Kidney glomerular epithelial cell (primary cell): ENCODE measurements at places on chromosomes 3 and 15.
A peak's percentile ranks its signal among the peaks of the same experiment; 100 is the strongest.

- DNase-seq, result no peak
These were observed 104.6 kb upstream of the STRIT1 start for GRCh38 chr3:155398046-155398445.

- peak; percentile 21 for DNase-seq
These were observed 14.7 kb downstream of the CHD2 start for GRCh38 chr15:92914768-92915221.

DNA sequence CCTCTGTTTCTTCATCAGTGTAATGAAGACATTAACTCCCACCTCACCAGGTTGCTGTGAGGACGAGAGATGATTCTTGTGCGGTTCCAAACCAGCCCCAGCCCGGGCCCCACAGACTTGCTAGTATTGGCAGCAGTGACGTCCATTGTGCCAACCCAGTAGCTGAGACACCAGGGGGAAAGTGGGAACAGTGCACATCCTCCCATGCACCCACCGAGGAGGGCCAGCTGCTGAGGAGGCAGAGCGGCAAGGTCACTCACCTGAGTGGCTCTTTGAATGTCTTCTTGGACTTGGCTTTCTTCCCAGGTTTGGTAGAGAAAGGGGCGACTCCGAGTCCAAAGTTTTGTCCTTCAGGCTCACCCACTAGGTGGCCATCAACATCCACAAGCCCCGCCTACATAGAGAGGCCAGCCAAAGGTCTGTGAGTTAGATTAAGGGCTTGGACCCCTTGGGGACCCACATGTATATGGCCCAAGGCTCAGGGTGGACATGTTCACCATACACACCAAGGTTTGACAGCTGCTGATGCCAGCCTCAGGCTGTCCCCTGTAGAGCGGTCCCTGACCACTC, 38.0 kb downstream of the KIF9 start:
- DNase-seq, result no peak

DNA sequence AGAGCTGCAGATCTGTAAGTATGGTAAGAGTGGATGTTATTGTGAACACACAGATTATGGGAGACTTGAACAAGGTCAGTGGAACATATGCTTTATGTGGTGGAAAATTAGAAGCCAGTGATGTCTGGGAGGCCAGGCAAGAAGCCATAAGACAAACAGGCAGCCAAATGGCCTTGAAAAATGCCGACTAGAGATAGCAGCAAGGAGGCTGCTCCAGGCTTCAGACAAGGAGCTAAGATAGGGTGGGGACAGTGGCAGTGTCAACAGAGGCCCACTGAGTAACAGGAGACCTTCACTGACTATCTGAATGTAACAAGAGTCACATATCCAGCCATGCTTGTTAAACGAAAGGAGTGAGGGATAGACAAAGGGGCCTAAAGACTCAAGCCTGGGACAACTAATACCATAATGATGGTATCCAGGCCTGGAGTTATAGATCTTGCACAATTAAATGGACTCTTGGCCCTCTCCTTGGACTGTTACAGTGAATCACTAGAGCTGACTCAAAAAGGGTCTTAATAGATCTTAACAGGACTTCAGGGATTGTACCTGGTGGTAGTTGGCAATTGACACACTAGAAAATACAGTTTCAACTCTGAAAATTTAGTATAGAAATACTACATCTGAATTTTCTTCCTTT, 50.6 kb downstream of the CFAP20DC start:
- no peak for DNase-seq

DNA sequence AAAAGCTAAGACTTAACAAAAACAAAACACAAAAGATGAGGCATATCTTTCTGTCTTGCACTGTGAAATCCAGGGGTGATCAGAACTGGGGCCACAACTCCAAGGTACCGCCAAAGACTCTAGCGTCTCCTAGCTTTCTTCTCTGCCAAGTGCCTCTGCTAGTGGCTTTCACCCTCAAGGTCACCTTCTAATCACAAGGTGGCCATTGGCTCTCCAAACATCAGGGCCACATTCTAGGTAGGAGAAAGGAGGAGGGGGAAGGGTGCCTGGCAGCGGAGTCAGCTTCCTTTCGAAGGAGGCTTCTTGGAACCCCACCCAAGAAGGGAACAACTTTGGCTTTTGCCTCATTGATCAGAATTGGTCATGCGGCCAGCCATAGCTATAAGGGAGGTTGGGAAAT, 168.8 kb upstream of the SMAD3 start:
- DNase-seq, result no peak

DNA sequence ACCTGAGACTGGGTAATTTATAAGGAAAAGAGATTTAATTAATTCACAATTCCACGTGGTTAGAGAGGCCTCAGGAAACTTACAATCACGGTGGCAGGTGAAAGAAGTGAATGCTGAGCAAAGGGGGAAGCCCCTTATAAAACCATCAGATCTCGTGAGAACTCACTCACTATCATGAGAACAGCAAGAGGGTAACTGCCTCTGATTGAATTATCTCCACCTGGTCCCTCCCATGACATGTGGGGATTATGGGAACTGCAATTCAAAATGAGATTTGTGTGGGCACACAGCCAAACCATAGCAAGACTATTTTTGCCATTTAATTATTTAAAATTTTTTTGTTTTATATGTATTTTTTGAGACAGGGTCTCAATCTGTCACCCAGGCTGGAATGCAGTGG, 27.0 kb upstream of the KCTD6 start:
- DNase-seq, result no peak

DNA sequence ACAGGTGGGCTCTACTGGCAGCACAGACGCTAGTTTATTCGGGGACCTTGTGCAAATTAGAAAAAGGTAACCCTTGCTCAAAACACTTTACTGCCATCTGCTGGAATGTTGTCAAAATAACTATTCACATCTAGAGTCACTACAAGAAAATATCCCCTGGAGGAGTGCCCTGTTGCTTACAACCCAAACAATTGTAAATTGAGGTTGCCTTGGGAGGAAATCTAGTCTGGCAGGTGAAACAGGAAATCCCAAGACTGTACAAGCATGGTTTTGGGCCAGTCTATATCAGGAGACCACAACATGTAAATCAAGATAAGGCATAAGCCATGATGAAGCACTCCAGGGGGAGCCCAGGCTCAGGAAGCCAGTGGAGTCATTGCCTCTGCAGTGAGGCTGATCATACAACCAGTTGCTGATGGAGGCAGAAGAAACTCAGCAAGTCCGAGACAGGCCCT, 136.8 kb upstream of the ACP3 start:
- DNase-seq, result peak; percentile 37

DNA sequence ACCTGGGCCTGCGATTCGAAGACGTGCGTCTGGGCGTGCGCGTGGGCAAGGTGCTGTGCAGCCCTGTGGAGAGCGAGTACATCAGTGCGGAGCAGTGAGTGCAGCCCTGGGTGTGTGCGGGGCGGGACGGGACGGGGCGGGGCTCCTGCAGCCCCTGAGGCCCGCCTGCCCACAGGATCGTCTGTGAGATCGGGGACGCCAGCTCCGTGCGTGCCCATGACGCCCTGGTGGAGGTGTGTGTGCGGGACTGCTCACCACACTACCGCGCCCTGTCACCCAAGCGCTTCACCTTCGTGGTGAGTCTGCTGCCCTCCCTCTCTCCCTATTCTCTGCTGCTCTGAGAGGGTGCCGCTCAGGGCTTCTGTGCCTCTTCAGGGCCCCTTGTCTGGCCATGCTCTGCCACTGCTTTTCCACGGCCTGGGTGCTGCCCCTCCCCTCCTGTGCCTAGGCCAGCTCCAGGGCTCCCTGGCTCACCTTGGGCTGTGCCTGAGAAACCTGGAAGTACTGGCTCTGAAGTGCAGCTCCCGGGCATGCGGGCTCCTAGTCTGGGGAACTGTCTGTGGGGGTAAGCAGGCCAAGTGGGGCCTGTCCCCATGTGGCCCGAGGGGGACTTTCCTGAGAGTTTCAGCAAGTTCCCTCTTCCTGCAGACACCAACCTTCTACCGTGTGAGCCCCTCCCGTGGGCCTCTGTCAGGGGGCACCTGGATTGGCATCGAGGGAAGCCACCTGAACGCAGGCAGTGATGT, 31.8 kb downstream of the PLXNA1 start:
- no peak for DNase-seq

GRCh38 chr3:113223475-113224281, 12.3 kb downstream of the BOC start:
- no peak for DNase-seq

GRCh38 chr15:29677871-29678461, 144.3 kb downstream of the TJP1 start:
- no peak for DNase-seq

DNA sequence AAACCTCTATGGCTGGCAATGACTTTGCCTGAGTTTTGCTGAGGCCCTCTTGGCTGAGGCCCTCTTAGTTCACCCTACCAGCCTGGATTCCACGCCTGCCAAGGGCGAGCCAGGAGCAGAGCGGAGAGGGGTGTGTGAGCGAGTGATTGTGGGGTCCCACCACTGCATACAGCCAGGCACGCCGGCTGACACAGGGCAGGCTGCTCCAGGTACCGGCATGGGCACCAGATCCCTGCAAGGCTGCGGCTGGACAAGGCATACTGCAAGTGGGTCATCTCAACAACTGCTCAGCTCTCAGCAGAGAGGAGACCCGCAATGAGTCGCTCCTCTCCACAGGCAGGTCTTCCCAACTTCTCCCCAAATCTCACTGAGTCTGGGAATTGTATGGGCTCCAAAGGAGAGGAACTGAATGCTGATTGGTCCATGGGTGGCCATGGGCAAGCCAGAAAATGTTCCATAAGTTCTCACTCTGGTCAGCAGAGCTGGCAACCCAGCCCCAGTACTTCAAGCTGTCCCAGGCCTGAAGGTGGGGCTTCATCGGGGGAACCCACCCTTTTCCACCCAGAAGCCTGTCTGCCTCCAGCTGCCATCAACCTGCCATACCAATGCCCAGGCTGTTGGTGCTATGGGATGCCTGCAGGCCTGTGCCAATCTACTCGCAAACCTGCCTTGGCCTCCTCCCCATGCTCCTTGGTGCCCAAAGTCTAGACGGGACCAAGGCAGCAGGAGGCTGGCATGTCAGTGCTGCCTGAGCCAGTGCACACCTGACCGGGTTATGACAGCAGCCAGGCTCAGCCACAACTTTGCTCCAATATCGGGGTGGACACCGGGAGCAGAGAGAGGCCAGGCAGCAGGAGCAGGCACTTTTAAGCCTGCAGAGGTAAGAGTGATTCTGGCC, 1273.6 kb upstream of the GBE1 start:
- DNase-seq, result no peak

DNA sequence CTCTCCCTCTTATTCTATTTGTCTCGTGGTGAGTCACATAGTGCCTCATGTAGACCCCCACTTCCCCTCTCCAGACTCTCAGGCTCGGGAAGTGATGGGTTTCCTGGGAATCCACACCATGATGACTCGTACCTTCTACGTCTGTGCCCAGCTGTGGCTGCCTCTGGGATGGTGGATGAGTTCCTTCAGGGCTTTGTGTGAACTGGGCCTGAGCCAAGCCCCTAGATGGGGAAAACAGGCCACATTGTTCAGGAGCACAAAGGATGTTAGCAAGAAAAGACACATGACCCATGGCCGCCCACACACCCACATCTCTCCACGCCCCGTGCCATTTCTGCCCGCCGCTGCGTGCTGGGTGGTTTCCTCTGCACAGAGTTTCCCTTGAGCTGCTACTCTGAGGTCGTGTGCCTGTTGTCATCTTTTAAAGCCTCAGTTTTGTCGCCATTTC, 10.5 kb downstream of the ISG20 start:
- DNase-seq, result peak; percentile 75

GRCh38 chr3:133055339-133055738, 17.1 kb downstream of the TMEM108 start:
- DNase-seq, result no peak

GRCh38 chr3:12981306-12982275, 91.6 kb downstream of the IQSEC1 start:
- no peak for DNase-seq

DNA sequence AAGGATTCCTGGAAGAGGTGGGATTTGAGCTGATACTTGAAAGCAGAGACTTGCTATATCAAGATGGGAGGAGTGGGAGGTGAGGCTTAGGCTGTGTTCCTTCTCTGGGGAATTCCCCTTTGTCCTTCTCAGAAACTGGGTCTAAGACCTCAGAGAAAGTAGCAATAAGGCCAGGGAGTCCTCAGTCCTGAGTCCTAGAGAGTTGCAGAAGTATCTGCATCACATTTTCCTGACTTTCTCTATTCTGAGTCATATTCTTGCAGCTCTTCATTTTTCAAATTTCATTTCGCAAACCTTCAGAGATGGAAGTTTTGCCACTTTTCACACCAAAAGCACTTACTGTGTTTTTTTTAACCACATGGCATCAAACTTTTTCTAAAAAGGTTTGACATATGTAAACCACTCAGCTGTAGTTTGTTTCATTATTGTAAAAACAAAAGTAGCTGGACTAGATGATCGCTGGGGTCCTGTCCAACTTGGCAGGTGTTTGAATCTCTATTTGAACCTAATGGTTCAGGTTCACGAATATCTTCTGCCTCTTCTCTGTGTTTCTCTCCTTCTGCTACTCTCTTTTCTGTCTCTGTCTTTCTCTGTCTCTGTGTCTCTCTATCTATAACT, 21.3 kb downstream of the COLQ start:
- DNase-seq, result no peak
